Smooth muscle cell of bladder (primary cell): ENCODE measurements at places on chromosomes 4 and X. TPM values are rescaled to one million over a fixed set of nuclear protein-coding genes. Genes with fewer than 3 reads are reported as not detected.

Gene P2RY8
- total RNA-seq, result not detected in 2 replicates

Gene SH3TC1
- total RNA-seq, result 1.0 and 1.7 TPM in 2 replicates

Gene KLF3
- total RNA-seq, result 10.0 and 12.9 TPM in 2 replicates

Gene SCML2
- total RNA-seq, result 0.65 and 0.71 TPM in 2 replicates

Gene UGT2A1
- not detected in 2 replicates for total RNA-seq

Gene SSX3
- not detected in 2 replicates for total RNA-seq

Gene EGFL6
- 0.28 and 1.00 TPM in 2 replicates for total RNA-seq

Gene ADGRG2
- under 0.01 TPM in 2 replicates for total RNA-seq

Gene CFAP99
- total RNA-seq, result 0.18 TPM in 1 of 2 replicates, not detected in the other

Gene PITX2
- 11.0 and 16.2 TPM in 2 replicates for total RNA-seq

Gene DMP1
- not detected in 2 replicates for total RNA-seq

Gene RAP2C
- 11.6 and 14.8 TPM in 2 replicates for total RNA-seq

Gene PCYT1B
- 0.28 and 0.46 TPM in 2 replicates for total RNA-seq

Gene TDO2
- 0.92 and 1.7 TPM in 2 replicates for total RNA-seq

Gene CT45A10
- total RNA-seq, result not detected in 2 replicates

Gene KCNIP4
- not detected in 2 replicates for total RNA-seq

Gene UGT2B10
- total RNA-seq, result not detected in 2 replicates

Gene HS6ST2
- total RNA-seq, result 0.14 TPM in 1 of 2 replicates, not detected in the other

Gene BGN
- total RNA-seq, result 2.0 and 9.0 TPM in 2 replicates

Gene SSX4B
- not detected in 2 replicates for total RNA-seq

Gene AKAP14
- total RNA-seq, result not detected in 2 replicates

Gene CCKAR
- 0.28 and 0.57 TPM in 2 replicates for total RNA-seq

Gene PARM1
- total RNA-seq, result 1.00 and 2.0 TPM in 2 replicates

Gene MEPE
- not detected in 2 replicates for total RNA-seq

Gene C4orf50
- under 0.01 TPM in 1 of 2 replicates, not detected in the other for total RNA-seq

Gene PLXNA3
- total RNA-seq, result 6.7 and 17.0 TPM in 2 replicates

Gene ITM2A
- total RNA-seq, result 0.14 and 0.28 TPM in 2 replicates

Gene TEX13B
- not detected in 2 replicates for total RNA-seq

Gene USP17L30
- total RNA-seq, result not detected in 2 replicates

Gene RNF150
- 0.28 and 1.1 TPM in 2 replicates for total RNA-seq

Gene CRMP1
- total RNA-seq, result under 0.01 and 0.14 TPM in 2 replicates

Gene CT83
- total RNA-seq, result not detected in 2 replicates

Gene RTL5
- total RNA-seq, result 0.85 and 1.6 TPM in 2 replicates

Gene SOX3
- total RNA-seq, result not detected in 2 replicates

Gene INTU
- 5.7 and 8.3 TPM in 2 replicates for total RNA-seq

Gene PDCL2
- total RNA-seq, result not detected in 2 replicates

Gene FUNDC2
- total RNA-seq, result 33.6 and 59.7 TPM in 2 replicates

Gene SHROOM2
- under 0.01 TPM in 2 replicates for total RNA-seq

Gene EGF
- 0.37 and 0.43 TPM in 2 replicates for total RNA-seq

Gene CLDN2
- not detected in 2 replicates for total RNA-seq

Gene HSFX4
- total RNA-seq, result not detected in 2 replicates

Gene TMPRSS11B
- not detected in 2 replicates for total RNA-seq

Gene SRPK3
- total RNA-seq, result 0.43 and 0.74 TPM in 2 replicates

Gene NAP1L2
- 0.85 and 1.1 TPM in 2 replicates for total RNA-seq

Gene DCUN1D4
- 39.7 and 62.2 TPM in 2 replicates for total RNA-seq

Gene NWD2
- total RNA-seq, result not detected in 2 replicates

Gene SLC16A2
- total RNA-seq, result 7.4 and 8.3 TPM in 2 replicates

Gene PWWP3B
- total RNA-seq, result 0.74 TPM in 1 of 2 replicates, not detected in the other

Gene MAGEA2B
- not detected in 2 replicates for total RNA-seq
